ENCODE measurements at places on chromosomes 6 and 20.
A peak's percentile ranks its signal among the peaks of the same experiment; 100 is the strongest.

DNA sequence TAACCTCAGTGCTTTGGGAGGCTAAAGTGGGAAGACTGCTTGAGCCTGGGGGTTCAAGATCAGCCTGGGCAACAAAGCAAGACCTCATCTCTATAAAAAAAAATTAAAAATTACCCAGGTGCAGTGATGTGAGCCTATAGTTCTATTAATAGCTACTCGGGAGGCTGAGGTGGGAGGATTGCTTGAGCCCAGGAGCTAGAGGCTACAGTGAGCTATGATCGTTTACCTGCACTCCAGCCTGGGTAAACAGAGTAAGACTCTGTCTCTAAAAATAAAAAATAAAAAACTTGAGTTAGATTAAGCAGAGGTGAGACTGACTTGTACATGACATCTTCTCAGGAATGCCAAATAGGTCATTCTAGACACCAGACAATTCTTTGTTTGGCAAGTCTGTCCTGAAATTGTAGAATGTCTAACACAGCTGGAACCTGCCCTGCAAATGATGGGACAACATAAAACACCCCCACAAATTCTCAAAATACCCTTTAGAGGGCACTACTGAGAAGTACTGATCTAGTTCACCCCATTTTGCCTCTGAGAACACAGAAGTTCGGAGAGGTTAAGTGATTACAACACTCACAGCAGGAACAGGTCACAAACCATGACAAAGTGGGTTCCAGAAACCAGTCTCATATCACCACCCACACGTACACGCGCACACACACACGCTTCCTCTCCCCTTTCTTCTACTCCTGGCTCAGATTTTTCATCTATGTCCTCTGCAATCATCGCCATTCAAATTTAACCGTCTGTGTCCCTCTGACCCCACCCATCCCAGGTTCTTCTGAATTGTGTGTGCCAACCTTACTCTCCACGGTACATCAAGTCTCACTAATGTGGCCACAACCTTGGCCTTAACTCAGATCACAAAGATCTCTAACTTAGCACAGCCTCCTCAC lies 38.3 kb downstream of the ARHGAP18 start:
- no peak for DNase-seq

DNA sequence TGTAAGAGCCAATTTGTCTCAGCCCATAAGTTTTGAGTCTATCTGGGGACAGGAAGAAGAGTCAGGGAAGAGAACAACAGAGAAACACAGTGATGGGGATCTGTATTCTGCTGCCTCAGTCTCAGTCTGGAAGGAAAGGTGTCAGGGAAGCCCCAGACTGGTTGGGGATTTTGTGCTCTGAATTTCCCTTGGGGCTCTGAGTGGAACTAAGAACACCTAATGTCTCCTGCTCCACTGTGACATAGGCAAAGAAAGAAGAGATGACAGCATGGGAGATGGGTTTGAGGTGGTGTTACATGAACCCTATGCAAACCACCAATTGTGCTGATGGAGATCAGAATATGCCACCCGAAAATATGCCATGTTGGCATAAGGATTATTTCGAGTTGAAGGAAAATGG lies 139.5 kb upstream of the MYLIP start:
- no peak for DNase-seq

DNA sequence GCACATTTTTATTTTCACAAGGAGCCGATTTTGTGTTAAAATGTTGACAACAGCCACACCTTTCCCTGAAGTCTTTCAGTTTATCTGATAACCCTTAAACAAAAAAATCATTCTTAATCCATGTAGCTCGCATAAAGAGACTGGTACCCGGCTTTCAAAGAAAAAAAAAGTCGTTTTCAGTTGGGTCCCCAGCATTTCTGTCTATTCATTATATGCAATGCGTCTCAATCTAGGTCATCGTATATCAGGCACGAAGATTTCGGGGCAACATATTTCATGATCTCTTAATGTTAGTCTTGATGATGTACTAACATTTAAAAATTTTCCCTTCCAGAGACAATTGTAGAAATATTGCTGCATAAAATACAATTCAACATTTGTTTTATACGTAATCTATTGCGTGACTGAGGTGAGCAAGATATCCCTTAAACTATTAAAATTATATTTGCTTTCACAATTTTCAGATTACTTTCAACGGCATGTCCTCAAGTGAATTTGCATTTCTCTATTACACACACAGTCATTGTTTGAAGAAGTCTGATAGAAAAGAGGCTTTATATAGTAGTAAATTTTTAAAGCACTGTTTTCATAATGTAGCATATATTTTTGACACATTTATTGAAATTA lies 2.9 kb upstream of the TUBB2B start:
- no peak for DNase-seq

DNA sequence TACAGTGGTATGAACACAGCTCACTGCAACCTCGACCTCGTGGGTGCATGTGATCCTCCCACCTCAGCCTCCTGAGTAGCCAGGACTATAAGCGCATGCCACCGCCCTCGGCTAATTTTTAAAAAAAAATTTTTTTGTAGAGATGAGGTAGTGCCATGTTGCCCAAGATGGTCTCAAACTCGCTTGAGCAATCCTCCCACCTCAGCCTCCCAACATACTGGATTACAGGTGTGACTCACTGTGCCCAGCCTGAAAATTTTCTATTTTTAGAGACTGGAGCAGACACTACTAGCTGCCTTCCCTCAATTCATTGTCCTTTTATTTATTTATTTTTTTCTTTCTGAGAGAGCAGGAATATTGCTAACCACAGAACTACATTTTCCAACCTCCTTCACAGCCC lies 20.3 kb upstream of the GTF3C6 start:
- no peak for DNase-seq

GRCh38 chr20:45842169-45842812 lies 8.7 kb downstream of the SNX21 start:
- DNase-seq = no peak

DNA sequence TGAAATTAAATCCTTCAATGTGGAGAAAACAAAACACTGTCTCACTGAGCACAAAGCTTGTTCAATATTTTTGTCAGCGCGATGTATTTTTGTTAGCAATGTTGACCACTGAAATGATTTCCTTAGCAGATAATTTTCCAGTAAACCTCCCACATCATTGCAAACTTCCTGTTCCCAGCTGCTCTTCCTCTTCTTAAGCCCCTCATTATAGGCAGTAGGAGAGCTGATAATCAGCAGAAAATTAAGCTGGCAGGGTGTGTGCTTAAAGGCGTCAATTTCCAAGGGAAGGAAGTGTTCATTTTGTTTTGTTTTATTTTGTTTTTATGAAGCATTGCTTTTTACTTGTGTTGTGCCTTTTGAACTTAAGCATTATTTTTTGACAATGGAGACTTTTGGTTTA lies 29.1 kb upstream of the TMEM14A start:
- DNase-seq = no peak

DNA sequence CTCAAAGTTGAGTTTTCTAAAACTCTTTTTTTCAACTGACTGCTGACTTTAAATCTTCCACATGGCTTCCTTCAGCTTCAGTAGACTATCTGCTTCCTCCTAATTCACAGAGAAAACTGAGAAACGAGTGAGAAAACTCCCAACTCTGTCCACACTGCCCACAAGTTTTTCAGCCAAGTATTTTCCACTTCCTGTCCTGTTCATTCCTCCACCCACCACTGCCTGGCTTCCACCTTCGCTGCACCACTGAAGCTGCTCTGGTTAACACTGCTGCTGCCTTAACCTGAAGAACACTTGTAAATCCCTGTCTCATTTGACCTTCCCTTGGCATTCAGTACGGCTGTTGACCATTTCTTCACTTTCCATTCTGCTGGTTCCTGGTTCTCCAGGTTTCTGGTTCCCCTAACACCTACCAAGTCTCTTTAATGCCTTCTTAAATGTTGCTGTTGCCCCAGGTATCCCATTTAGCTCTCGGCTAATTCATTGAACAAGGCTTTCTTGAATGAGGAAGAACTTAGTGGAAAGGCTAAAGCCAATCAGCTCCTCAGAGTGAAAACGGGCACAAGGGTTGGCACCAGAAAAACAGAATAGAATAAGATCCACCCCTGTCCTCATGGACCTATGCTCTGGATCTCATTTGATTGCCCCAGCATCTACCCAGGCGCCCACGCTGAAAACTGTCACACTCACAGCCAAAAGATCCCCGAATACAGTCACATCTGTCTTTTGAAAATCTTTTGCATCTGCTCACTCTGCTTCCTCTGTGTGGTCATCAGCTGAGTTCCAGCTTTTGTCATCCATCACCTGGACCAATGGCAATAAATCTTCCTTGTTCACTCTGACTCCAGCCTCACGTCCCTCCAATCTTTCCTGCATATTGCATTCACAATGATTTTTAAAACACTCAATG lies 104.4 kb upstream of the TAB2 start:
- DNase-seq = no peak

- no peak for DNase-seq
Observed at GRCh38 chr6:136117081-136117480, 133.0 kb downstream of the MTFR2 start.

GRCh38 chr6:52726193-52726542 lies 37.1 kb downstream of the GSTA2 start:
- no peak for DNase-seq

- no peak for DNase-seq
Observed at GRCh38 chr20:25247518-25247955, 348 bp upstream of the PYGB start.

DNA sequence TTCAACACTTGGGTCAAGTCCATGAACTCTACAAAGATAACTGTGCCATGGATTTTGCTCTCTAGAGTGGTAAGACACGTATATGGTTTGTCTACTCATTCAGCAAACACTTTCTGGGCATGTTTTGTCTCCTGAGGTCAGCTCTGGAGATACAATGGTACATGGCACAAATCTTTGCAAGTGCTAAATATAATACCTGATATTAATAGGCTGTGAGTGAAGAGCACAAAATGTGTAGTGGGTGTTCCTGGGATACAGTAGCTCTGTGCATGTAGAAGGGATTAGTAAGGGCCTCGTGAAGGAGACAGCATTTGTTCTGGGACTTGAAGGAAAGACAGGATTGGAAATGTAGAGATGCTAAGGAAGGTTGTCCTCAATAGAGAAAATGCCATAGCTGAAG lies 360.9 kb downstream of the BCKDHB start:
- DNase-seq = no peak

- no peak for DNase-seq
Observed at GRCh38 chr6:43547222-43547621, 28.6 kb downstream of the XPO5 start.

DNA sequence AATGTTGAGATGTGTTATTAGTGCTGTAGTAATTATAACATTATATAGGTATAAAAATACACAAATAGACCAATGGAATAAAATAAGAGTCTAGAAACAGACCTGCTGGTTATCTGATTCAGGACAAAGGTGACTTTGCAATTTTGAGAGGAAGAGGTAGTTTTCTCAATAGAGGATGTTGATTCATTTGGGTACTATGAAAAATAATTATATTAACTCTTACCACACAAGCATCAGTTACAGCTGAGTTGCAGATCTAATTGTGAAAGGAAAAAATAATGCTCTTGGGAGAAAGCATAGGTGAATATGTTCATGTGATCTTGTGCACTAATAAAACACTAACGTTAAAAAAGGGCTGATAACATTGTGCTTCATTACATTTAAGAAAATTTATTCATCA lies 103.0 kb downstream of the BCKDHB start:
- DNase-seq = no peak

- DNase-seq = no peak
Observed at GRCh38 chr6:122612838-122613237, 2.6 kb downstream of the PKIB start.

DNA sequence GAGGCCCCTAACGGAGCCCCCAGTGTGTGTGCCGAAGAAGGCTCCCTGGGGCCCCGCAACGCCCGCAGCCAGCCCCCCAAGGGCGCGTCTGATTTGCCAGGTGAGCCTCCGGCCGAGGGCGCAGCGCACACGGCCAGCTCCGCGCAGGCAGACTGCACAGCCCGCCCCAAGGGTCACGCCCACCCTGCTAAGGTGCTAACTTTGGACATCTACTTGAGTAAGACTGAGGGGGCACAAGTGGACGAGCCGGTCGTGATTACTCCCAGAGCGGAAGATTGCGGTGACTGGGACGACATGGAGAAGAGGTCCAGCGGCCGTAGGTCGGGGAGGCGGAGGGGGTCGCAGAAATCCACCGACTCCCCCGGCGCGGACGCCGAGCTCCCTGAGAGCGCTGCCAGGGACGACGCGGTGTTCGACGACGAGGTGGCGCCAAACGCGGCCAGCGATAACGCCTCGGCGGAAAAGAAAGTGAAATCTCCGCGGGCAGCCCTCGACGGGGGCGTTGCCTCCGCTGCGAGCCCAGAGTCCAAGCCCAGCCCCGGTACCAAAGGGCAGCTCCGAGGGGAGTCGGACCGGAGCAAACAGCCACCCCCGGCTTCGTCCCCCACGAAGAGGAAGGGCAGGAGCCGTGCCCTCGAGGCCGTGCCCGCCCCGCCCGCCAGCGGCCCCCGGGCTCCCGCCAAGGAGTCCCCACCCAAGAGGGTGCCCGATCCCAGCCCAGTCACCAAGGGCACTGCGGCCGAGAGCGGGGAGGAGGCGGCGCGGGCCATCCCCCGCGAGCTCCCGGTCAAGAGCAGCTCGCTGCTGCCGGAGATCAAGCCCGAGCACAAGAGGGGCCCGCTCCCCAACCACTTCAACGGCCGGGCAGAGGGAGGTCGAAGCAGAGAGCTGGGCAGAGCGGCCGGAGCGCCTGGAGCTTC lies 117.0 kb downstream of the RTN4IP1 start:
- peak; percentile 15 for DNase-seq

DNA sequence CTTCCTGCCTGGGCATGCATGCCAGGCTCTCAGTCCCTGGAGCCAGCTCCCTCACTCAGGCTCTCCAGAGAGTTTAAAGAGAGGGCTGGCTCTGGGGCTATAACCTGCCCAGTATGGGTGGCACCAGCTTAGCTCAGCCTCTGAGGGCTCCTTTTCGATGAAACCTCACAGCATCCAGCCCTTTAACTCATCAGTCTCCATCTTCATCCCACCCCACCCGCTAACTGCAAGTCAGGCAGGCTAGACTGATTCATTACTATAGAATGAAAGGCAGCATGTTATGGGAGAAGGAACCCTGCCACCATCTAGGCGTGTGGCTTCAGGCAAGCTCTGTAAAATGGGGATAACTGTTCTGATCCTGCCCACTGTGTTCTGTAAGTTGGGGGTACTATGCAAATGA lies 53.5 kb downstream of the RAB44 start:
- DNase-seq = no peak

DNA sequence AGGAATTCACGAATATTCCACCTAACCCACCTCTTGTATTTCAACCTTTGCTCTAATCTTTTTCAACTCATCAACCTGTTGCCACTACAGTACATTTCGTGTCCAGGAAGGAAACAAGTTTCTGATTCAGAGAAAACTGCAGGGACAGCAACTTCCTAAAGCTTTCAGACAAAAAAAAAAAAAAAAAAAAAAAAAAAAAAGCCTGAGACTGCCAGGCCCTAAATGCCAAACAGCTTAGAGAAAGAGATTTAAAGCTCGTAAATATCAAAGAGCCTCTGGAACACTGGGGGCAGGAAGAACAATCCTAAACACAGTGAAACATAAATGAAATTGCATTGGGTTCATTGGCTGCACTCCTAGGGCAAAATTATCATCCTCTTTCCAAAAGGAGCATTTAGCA lies 411.2 kb upstream of the SPTLC3 start:
- no peak for DNase-seq
